ENCODE measurements at places on chromosomes 13 and 19.

GRCh38 chr13:62489731-62490130 lies 1074.1 kb upstream of the PCDH20 start:
- no peak for DNase-seq

DNA sequence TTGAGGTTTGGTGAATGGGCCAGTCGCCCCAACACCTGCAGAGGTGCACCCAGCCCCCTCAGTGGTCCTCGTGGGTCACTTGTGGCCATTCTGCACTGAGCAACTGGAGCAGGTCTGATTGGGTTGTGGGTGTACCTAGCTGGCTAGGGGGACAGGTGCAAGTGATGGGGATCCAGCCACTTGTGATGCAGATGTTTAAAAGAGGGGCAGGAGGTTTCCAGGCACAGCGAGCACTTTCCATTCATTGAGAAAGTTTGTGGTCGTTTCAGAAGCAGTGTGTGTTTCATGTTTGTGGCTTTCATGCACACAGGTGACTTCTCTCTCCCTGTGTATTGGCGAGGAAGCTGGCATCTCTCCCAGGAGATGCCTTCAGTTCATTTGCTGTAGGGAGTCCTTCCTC lies 34.7 kb downstream of the TSSK6 start:
- DNase-seq: no peak

- DNase-seq: peak; percentile 56
Measured at GRCh38 chr19:48997972-48998371, 4.3 kb downstream of the RUVBL2 start.

DNA sequence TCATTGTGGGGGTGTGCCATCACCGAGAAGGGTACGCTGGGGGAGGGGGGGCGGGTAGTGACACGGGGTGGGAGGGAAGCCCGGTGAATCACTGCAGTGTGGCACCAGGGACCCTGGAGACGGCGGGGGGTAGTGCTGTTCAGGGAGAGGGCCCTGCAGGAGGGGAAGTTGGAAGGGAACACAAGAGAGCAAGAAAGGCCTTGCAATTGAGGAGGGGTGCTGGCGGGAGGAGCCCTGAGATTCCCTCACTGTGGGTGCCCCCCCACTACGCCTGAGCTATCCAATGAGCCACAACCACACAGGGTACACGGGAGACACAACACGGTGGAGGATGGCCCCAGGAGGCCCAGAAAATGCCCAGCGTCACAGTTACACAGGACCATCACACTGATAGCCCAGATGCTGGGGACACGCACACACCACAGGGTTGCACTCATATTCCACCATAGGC lies 516 bp upstream of the ATP1A3 start:
- DNase-seq: no peak

- DNase-seq: no peak
Measured at GRCh38 chr13:26779321-26779720, 18.7 kb upstream of the GPR12 start.

DNA sequence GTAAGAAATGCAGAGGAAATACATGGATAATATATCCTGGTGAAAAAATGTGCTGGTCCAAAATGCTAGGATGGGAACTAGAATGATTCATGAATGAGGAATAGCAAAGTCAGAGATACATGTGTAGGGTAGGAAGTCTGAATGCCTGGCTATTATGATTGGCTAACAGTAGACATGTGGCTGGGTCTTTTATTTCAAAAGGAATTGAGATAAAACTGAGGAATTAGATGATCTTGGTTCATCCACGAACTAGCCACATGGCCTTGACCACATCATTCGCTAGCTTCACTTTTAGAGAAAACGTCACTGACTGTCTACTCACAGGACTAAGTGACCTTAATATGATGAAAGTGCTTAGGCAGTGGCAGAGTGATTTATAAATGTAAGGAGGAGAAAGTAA lies 103.1 kb downstream of the TRPC4 start:
- no peak for DNase-seq

DNA sequence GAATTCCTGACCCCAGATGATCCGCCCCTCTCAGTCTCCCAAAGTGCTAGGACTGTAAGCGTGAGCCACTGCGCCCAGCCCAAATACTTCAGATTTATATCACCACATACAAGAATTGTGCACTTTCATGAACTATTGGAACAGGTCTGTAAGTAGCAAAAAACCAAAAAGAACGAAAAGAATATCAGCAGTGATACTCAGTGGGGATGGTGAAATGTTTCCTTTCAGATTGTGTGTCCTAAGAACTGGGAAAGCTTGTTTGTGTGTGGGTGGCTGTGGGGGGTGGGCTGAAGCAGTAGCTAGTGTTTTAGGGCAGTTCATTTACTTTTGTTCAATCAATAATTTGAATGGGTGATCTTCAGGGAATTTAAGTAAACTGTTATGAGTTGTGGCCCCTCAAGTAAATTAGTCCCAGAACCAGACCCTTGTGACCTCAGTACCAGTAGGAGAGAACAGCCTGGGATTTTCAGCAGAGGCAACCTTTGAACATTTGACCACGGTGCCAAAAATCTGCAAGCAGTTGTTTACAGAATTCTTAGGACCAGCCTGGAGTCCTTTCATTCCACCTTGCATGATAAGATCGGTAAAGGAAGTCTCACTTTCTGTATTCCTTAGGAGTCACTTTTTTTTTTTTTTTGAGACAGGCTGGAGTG lies 106.6 kb downstream of the LRCH1 start:
- DNase-seq: no peak

Data from AG20443 (cell line).